NCI-H1930 (cell line): ENCODE measurements at places on chromosomes 12 and 14.

- DNase-seq, result no peak
Observed at GRCh38 chr12:115983226-115983798, 294.2 kb downstream of the MED13L start.

DNA sequence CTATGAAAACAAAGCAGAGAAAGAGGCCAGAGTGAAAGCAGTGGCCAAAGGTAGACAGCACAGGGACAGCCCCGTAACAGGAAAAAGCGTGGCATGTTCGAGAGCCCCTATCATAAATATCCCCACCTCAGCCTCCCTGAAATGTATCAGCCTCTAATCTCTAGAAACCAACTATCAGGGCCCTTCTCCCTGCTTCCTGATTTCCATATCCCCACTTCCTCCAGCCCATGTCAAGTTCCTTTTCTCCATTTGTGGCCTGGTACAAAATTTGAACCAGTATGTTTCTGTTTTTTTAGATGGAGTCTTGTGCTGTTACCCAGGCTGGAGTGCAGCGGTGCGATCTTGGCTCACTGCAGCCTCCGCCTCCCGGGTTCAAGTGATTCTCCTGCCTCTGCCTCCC, 16.9 kb downstream of the DEPDC4 start:
- no peak for DNase-seq

- no peak for DNase-seq
Observed at GRCh38 chr14:96252323-96252998, 3.5 kb upstream of the BDKRB1 start.

DNA sequence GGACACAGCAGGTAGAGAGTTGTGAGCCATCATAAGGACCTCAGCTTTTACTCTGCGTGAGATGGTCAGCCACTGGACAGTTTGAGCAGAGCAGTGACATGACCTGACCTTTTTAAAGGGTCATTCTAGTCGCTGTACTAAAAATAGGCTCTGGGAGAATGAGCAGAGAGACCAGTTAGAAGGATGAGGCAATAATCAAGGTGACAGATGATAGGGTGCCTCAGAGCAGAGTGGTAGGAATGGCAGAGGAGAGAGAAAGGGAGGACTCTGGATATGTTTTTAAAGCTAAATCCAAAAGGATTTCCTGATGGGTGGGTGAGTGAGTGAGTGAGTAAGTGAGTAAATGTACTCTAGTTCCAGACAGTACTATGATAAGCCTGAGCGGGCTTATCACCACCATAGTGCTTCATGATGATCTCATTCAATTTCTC, 83.6 kb upstream of the ARHGAP5 start:
- no peak for DNase-seq

DNA sequence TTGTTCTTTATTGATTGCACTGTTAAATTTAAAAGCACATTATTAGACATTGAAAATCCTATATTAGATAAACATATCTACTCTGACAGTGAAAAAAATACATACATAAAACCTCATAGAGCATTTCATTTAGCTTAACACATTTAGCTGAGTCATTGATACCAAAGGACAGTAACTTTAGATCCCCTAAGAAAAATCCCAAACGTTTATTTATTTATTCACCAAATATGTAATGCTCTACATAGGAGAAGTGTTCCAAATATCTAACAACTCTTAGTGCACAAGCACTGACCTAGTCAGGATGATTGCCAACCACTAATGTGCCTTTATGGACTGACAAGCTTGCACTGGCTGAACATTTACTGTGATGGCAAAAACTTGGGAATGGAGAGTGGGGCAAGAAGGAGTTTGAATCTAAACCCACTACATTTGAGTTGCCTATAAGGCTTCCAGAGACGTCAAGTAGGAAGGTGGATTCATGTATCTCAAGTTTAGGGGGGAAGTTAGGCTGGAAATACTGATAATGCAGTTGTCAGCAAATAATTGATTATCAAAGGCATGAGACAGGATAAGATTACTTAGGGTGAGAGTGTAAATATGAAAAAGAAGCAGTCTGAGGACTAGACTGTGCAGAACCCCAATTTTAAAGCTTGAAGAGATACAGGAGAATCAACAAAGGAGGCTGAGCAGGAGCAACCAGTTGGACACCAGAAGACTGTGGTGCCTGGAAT, 156.4 kb downstream of the PLCZ1 start:
- DNase-seq, result no peak

- no peak for DNase-seq
Observed at GRCh38 chr12:34298176-34298970, 276.1 kb downstream of the ALG10 start.

GRCh38 chr14:55450987-55451386, 10.6 kb upstream of the TBPL2 start:
- no peak for DNase-seq

DNA sequence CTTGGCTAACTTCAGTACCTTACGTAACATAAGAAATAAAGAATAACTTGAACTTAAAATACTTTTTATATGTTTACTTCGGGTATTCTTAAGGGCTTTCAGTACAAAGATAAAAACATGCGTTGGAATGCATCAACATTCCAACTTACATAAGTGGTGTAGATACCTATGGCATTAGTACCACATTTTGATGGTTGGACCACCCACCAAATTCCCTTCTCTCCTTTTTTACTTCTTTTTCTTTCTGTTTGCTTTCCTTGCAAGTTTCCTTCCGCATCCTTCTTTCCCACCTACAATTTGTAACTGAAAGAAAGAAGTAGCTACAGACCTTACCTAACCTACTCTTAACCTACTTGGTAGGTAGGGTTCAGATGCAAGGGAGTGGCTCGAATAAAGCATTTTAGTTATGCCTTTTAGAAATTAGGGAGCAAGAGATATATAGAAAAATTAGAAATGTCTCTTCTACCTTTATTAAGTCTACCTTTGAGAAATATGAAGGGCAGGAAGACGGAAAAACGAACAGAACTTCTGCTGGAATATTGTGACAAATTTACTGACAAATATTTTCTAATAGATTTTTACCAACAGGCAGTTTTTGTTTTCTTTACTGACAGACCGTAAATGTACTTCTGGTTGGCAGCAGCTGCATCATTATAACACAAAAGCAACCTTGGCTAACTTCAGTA, 2.1 kb upstream of the ARHGAP5 start:
- DNase-seq, result no peak

- no peak for DNase-seq
Observed at GRCh38 chr12:77442633-77443032, 377.3 kb upstream of the E2F7 start.

DNA sequence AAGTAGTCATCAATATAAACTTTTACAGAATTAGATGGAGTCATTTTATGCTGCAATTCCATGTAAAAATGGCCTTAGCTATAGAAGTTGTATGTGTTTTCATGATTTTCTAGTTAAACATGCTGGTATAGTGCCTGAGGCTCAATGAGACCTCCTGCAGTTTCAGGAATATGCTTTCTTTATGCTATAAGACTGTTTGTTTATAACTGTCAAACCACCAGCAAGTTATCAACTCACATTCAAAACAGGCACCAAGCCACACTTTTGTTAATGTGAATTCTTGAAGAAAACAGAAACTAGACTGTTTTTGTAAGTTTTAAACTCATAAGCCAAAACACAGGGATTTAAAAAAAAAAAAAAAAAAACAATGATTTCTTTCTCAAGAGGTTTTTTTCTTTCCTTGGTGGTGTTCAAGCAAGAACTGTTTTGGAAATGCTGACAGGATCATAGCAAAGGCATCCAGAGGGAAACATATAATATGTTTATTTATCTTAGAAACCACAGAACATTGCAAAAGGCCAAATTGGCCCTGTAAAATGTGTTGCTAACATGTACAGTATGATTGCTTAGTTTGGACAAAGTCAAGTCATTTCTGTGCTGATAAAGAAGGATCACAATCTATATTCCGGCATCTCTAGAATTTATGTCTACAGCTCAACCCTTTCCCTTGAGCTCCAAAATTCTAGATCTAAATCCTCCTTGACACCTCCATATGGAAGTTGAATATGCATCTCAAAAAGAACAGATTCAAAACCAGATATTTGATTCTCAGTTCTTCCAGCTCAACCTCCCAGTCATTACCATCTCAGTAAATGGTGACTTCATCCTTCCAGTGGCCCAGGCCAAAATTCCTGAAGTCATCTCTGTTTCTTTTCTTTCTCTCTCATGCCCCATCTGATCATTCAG, 29.0 kb upstream of the LUM start:
- DNase-seq, result no peak

DNA sequence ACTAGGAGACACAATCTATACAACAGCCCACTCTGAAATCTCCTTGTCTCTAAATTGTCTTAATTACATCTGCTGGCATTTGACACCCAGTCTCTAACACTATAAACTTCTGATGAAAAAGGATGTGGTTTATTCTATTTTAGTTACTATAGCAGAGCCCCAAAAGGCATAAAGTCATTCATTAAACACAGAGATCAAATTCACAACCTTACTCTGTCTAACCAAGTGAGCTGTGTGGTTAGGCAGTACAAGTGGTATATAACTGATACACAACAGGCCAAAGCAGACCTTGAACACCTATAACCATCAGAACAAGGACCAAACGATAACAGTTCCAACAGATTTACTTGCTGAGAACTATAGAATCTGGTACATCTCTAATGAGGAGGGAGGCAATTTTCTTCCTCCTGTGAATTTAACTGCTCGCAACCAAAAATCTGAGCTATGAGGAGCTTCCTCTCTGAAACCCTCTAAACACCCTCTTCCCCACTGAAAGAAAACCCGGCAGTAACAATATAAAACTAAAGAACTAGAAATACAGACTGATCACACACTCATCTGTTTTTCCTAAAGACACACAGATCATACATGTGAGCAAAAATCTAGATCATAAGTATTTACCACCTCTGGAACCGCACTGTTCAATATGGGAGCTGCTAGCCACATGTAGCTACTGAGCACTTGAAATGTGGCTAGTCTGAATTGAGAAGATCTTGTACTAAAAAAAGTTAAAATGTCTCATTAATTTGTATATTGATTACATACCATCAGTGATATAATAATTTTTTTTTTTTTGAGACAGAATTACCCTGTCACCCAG, 17.7 kb downstream of the SPPL3 start:
- no peak for DNase-seq

GRCh38 chr12:12467688-12468261, 94.9 kb downstream of the DUSP16 start:
- DNase-seq, result no peak

GRCh38 chr12:1283316-1283715, 292.3 kb downstream of the ERC1 start:
- DNase-seq, result no peak

GRCh38 chr12:51721282-51721940, 127.1 kb downstream of the FIGNL2 start:
- no peak for DNase-seq

- no peak for DNase-seq
Observed at GRCh38 chr12:58156697-58157096, 215.3 kb downstream of the ATP23 start.

DNA sequence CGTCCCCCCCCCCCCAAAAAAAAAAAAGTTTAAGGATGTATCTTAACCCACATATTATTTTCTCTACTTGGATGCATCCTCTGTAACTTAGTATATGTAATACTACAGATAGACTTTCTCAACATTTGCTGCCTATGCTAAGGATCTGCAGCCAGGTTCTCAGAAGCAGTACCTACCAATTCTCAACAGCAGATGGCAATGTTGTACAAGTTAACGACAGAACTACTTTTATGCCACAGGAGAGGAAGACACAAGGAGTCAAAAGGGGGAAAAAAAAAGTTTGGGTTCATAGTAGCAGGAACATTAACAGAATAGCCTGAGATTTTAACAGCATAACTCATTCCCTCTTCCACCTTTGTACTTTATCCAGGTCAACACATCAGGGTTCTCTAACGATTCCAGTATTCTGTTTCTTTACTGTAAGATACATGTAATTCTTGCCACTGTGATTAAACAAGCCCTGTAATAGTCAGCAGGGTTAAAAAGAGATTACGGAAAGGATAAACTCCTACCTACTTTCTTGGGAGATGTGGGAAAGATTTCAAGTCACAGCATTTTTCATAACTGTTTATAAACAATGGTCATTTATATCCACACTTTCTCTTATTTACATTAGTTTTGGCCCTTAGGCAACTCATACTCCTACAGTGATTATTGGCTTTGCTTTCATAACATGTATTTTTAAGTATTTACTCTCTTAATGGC, 5.7 kb upstream of the NEK9 start:
- peak; percentile 39 for DNase-seq

GRCh38 chr14:89900802-89901201, 53.7 kb downstream of the EFCAB11 start:
- no peak for DNase-seq

DNA sequence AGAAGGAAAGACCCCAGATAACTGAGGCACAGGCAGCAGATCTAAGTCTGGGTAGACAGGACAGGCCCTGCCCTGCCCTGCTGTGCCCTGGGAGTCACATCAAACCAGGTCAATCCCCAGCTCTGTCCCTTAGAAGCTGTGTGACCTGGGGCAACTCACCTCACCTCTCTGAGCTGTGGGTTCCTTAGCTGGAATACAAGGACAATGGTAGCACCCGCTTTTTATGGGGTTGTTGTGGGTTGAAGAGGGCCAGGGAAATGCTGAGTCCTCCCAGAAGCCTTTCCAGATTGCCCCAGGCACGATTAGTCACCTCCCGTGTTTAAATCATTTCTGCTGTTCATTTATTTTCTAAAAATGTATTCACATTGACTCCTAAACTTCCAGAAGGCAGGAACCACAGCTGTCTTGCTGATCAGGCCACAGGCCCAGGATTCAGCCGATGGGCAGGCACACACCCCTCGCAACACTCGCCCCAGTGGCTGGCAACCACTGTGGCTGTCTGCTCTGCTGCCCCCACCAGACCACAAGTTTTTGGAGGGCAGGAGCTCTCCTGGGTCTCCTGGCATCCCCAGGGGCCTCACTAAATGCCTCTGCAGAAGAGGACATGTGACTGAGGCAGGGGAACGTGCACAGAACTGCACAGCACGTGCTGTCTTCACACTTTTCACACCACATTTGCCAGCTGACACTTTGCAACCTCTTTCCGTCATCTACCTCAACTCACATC, 3.0 kb downstream of the SELPLG start:
- DNase-seq, result no peak

DNA sequence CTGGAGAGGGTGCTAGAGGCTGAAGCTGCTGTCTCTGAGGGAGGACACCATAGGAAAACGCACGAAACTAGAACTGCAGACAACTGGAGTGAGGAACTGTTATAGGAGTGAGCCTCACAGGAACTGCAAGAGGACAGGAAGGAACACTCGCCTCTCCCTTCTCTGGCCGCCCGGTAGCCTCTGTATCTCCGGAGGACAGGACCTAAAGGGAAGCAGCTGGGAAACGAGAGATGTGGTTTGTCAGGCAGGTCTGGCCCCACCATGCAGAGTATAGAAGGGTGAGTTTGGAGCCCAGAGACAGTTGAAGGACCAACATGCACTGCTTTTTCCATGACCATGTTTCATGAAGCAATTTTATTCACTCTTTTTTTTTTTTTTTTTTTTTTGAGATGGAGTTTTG, 127.3 kb downstream of the EFCAB11 start:
- DNase-seq, result no peak

GRCh38 chr12:107356266-107356936, 263.1 kb upstream of the CRY1 start:
- DNase-seq, result no peak

DNA sequence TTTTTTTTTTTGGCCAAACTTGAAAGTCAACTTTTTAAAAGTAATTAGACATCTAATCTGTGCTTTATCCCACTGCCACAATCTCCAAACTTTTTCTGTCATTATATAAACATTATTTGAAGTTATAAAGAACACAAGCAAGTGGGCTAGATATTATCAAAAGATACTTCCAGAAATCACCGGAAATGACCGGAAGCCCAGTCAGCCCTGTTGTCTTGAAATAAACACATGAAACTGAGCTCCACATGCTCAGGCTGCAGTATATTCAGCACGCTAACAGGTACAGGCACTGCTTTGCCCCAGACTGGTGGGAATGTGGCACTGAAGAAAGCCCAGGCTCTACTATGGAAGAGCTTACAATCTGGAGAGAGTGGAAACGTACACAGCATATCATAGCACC, 158.9 kb upstream of the PLEKHG7 start:
- DNase-seq, result no peak
